Stimulated activated CD4-positive, alpha-beta T cell treated with anti-CD3 and anti-CD28 coated beads, TNF-alpha, amount 100 ng/mL, for 4 hours (primary cell): ENCODE measurements at places on chromosomes 5 and 9.

DNA sequence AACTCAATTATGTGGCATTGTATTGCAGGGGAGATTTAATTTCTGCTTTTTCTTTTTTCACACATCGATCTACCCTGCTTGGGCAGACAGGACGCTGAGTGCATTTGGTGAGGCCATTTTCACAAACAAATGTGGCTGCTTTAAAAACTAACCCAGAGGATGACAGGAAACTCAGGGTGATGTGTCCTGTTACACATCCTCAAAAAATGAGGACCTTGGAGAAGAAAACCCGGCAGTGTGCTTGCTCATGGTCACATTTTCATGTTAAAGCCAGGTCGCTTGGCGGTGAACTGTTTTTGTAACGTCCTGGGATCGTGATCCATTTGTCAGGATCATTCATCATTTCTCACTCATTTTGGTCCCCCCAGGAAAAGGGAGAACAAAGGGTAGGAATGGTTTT, 478.3 kb upstream of the ADAMTS16 start:
- no peak for DNase-seq

DNA sequence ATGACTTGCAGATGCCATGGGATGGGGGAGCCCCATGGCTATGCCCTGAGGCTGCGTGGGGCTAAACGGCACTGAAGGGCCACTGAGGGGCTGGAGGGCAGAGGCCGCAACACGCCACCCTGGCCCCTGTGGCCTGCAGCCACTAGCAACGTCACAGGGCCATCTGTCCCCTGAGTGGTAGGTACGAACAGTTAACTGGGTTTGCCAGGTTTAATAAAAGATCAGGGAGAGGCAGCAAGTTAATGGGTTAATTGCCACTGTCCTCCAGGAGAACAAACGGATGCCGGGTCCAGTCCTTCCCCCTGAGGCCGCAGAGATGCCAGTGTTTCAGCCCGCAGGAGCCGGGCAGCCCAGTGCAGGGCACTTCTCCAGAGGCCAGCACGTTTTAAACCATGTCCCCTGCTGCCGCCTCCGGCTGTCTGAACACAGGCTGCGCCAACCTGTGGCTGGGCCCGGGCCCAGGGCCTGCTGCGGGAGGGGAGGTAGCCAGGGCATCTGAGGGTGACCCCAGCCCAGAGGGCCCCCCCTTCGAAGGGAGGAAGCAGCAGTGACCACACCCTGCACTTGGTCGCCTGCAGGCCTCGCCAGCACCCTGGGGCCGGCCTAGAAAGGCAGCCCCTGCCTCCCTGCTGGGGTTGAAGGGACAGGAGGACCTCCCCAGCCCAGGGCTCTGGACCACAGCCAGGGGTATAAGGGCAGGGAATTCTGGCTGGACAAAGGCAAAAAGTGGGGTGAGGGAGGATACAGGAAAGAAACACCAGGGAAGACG, 227.3 kb downstream of the FANCC start:
- no peak for DNase-seq

DNA sequence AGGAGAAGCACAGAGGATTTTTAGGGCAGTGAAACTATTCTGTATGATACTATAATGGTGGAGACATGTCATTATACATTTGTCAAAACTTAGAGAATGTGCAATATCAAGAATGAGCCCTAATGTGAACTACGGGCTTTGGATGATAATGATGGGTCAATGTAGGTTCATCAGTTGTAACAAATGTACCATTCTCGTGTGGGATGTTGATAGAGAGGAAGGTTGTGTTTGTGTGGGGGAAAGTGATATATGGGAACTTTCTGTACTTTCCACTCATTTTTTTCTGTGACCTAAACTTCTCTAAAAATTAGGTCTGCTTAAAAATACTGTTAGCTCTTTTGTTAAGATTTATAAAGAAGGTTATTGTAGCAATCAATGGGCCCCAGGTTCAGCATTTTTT, 138.9 kb downstream of the SPATA31D1 start:
- no peak for DNase-seq

- DNase-seq: no peak
These were observed 28.5 kb upstream of the CORO2A start for GRCh38 chr9:98220911-98221310.

GRCh38 chr9:95890594-95890993, 15.1 kb downstream of the ERCC6L2 start:
- DNase-seq: no peak

- DNase-seq: no peak
These were observed 18.6 kb downstream of the DNAJA1 start for GRCh38 chr9:33043671-33044070.

- DNase-seq: no peak
These were observed 112.9 kb downstream of the ST8SIA4 start for GRCh38 chr5:100790170-100790665.

- DNase-seq: no peak
These were observed 57.0 kb upstream of the ABCA1 start for GRCh38 chr9:104984948-104985347.

GRCh38 chr5:53996008-53996407, 314.4 kb downstream of the ARL15 start:
- DNase-seq: no peak
